Pons (tissue), 1 donor: ENCODE measurements at places on chromosomes 4 and X.

GRCh38 chr4:10762561-10762960 lies 78.0 kb upstream of the CLNK start:
- no peak for DNase-seq

- DNase-seq, result peak; percentile 11
These were observed 25.4 kb upstream of the ACSL1 start for GRCh38 chr4:184851200-184851541.

- DNase-seq, result no peak
These were observed 110.5 kb downstream of the PDLIM5 start for GRCh38 chr4:94562285-94562684.

DNA sequence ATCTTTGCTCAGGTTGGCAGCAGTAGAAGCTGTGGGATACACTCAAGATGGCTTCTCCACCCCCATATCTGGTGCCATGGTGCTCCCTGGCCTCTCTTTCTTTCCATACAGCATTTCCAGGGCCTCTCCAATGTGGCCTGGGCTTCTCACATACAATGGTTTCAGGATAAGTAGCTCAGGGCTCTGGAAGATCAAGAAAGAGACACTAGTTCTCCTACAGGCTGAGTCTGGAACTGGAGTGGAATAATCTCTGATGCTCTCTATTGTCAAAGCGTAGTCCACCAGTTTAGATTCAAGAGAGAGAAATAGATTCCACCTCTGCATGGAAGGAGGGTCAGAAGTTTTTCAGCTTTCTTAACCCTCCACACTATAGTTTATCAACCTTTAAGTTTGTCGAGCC lies 138.2 kb upstream of the AADAT start:
- no peak for DNase-seq
